ENCODE measurements at places on chromosomes 3 and 15.

DNA sequence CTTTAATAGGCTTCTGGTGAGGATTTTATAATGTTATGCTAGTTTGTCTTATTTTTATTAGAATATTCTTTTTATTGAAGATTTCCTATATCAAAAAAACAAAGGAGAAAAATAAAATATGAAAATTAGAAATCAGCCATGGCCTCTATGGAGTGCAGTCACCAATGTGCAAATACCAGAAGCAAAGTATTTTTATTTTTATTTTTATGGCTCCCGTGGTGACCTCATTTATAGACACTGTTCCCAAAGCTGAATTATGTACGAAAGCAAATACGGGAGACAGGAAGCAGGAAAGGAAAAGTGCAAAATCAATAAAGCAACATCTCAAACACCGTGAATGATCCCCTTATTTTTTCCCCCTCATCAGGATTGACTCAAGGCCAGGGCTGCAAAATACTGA is 35.1 kb downstream of the DAZL start:
- DNase-seq: no peak

DNA sequence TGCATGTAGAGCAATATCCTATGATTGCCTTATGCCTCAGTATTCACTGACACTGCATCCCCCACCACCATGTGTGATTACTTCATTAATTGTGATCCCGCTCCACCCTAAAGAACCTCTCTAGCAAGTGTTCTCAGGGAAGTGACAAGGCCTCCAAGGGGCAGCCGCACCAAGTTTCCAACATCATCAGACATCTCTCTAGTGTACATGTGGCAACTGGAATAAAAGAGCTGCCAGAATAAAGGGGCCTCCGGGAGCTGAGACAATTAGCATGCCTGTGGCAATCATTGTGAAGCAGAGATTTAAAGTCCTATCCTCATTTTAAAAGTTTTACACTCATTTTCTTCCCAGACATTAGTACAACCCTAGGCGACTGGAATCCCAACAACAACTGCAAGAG is 902.1 kb upstream of the SEMA6D start:
- DNase-seq: no peak

DNA sequence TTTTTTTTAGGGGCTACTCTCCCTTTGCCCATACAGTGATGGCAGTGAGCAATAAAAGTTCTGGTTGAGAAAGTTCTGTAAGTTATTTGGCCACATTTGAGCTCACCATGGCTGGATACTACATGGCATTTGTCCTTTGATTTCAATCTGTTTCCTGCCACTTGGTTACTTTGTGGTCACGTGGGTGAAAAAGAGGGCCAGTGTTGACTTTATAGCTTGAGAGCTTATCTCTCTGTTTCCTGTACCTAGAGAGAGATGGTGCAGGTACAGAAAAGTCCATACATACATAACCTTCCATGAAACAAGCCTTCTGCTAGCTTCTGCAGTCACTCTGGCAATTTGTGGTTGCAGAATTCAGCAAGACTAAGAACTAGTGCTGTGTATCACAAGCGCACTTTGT is 23.4 kb upstream of the MECOM start:
- DNase-seq: no peak

DNA sequence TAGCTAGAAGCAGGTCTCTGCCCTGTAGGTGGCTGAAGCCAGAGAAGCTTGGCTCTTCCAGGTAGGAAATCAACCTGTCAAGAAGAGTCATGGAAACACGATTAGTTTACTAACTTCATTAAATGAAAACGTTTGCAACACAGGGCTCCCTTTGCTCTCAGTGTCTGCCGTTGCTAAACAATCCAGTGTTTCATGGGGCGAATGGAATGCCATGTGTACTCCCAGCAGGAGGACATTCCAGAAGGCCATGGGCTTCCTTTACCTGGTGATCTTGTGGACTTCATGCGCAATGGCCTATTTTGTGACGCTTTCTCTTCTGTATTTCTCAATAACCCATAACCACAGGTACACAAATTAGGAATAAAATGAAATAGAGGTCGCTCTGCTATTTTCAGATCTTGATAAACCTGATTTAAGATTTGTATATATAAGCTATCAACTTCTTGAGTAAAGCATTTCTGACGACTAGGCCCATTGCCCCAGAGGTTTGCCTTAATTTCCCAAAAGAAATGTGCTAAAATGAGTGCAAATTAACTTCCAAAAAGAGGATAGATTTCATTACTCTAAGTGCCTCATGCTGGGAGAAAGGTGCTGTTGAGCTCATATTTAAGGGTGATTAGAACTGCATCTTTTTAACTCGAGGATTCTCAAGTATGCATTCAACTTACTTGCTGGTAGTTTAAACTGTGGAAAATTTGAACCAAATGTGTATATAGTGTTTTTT is 171.0 kb downstream of the EPHA3 start:
- no peak for DNase-seq

GRCh38 chr3:9732740-9733115 is 1.2 kb downstream of the BRPF1 start:
- no peak for DNase-seq

- DNase-seq: no peak
Observed at GRCh38 chr15:60074181-60074885, 70.2 kb downstream of the FOXB1 start.

DNA sequence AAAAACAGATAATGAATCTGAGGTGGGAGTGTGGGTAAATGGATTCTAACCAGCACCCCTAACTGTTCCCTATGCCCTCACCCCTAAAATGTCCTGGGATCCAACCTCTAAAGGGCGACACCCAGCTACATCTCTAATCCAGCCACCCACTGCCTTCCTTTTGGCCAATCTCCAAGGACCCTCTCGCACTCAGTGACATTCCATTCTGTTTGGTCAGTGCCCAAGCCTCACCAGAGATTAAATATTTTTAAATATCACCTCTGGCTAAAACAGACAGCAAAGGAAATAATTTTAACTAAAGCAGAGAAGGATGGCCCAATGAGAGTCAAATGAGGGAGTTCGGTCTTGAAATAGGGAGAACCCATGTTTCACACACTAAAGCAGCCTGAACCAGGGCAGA is 19.9 kb upstream of the SCN10A start:
- DNase-seq: no peak

DNA sequence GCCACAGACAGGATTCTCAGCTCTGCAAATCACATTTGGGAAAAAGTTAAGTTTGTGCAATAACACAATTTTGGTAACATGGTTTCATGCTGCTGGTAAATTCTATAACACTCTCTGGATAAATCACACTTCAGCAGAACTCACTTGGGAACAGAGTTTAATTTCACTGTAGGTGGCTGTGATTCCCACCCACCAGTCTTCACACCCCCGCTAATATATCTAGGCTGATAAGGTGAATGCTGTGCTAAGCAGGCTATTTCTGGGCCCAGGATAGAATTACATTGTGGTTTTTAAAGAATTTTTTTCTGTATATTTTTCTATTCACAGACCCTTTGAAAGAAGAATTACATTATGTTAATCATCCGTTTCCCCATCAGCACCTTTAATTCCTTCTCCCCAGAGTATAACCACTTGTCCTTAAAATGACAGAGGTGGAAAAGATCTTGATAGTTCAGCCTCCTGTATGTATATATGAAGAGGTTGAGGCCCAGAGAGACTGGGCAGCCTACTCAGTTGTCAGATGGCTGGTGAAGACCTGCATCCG is 22.9 kb downstream of the MAP2K1 start:
- DNase-seq: no peak

- DNase-seq: no peak
Observed at GRCh38 chr3:185815391-185816282, 9.2 kb downstream of the IGF2BP2 start.

DNA sequence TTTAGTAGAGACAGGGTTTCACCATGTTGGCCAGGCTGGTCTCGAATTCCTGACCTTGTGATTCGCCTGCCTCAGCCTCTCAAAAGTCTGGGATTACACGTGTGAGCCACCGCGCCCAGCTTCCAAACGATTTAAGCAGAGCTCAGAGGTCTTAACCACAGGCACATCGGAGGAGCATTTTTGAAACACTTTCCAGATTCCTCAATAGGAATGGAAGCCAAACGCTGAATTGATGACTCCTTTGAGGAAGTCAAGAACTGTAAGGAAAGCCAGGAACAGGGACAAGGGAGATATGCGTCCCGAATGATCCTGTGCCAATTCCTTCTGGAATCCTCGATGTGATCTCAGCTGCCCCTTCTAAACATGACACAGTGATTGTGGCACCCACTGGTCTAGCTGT is 40.0 kb downstream of the TRH start:
- no peak for DNase-seq

- no peak for DNase-seq
Observed at GRCh38 chr15:59873644-59874272, 130.4 kb upstream of the FOXB1 start.

GRCh38 chr3:132787616-132788300 is 65.5 kb upstream of the NPHP3 start:
- no peak for DNase-seq

- DNase-seq: no peak
Observed at GRCh38 chr15:66719471-66719870, 17.4 kb downstream of the SMAD6 start.

DNA sequence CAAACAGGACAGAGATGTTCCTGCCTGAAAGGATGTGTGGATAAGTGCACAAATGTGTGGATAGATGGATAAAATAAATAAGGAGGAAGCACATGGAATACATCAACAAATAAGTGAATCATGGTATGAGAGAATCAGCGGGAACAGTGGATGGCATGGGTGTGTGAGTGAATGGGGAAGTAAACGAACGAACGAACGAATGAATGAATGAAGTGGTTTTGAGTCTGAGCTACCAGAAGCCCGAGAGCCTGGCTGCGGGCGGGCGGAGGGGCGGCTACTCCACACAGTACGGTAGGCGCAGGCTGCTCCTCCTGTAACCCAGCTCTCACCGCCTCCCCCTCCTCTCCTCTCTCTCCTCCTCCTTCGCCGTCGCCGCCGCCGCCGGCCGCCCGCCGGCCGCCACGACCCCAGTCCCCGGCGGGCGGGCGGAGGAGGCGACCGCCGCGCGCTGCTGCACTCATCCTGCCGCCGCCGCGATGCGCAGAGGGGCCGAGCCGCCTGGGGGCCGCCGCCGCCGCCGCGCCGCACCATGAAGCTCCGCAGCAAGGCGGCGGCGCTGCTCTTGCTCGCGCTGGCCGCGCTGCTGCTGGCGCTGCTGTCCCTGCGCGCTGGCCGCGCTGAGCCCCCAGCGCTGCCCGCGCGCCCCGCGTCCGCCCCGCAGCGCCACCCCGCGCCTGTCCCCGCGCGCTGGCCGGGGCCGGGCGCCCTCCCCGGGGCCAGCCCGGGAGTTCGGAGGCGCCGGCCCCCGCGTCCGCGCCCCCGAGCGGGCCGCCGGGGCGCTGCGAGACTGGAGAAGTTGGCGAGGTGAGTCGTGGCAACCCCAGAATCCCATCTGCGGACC is at the start of gene GXYLT2:
Gene GXYLT2, plus strand, starts transcription at position 342 of the 841 bp plus-strand sequence. Its CDS starts 188 bp downstream, at position 530.
- DNase-seq: no peak

GRCh38 chr3:41507336-41508062 is 308.2 kb downstream of the CTNNB1 start:
- DNase-seq: no peak

- DNase-seq: no peak
Observed at GRCh38 chr3:54270816-54271526, 148.6 kb downstream of the CACNA2D3 start.

GRCh38 chr3:147713234-147714133 is 304.3 kb downstream of the ZIC1 start:
- no peak for DNase-seq

- DNase-seq: no peak
Observed at GRCh38 chr3:107413264-107413663, 36.0 kb downstream of the CCDC54 start.

DNA sequence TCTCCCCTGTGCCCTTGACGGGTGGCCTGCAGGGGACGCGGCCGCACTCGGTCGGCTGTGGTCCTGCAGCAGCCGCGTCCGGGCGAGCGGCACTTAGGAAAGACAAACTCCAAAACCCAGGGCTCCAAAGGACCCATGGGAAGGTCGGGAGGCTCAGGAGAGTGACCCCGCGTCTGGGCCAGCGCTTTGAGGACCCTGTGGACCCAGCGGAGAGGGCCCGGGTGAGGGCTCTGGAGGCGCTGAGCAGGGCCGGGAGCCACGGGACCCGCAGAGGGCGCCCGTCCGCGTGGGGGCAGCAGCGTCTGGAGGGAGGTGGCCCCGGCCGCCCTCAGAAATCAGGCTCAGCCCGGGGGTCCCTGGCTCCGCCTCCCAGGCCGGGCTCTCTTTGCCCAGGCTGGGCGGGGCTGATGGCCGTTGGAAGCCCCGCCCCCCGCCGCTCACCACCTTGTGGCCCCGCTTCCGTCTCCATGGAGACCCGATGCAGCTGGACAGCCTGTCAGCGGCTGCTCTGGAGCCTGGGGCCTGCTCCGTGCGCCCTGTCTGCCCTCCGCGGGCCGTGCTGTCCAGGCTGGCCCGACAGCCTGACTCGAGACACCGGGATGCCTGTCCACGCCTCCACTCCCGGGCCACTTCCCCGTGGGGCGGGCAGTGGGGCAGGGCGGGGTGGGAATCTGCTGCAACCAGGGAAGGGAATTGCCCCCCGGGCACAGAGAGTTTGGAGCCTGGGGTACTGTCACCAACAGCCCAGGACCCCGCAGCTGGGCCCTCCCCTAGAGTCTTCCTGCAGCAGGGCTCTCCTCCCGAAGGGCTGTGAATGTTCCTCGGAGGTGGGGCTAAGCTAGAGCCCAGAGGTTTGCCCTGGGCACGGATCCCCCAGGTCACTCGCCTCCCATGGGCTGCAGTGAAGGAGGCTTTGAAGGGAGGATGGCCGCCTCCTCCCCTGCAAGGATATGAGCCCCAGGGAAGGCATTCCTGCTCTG is 34.8 kb upstream of the RPL32 start:
- DNase-seq: no peak

DNA sequence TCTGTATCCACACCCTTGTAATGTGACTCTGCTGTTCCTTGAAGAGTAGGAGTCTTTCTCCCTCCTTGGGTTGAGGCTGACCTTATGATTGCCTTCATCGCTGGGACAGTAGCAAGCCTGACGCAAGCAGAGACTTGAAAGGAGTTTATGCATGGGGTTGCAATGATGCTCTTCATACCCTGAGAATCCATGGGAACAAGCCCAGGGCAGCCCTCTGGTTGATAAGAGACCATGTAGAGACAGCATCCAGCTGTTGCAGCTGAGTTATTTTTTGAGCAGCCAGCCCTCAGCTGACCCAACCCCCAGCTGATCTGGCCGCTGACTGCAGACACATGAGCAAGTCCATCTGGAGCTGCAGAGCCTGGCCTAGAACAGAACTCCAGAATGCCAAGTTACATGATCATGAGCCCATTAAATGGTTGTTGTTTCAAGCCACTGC is 60.6 kb upstream of the ARNT2 start:
- no peak for DNase-seq
